Activated T-cell treated with anti-CD3 and anti-CD28 coated beads, Interleukin-2, amount 50 U/mL, for 4 hours (primary cell): ENCODE measurements at places on chromosomes 12 and 14. TPM values are rescaled to one million over a fixed set of nuclear protein-coding genes. Genes with fewer than 3 reads are reported as not detected.

The KDM5A gene
- total RNA-seq: 66.0 TPM

The KERA gene
- total RNA-seq: not detected

The ACOT2 gene
- total RNA-seq: 11.4 TPM

The APOLD1 gene
- 1.6 TPM for total RNA-seq

The PIWIL1 gene
- total RNA-seq: not detected

The FBXO21 gene
- total RNA-seq: 33.5 TPM
